Umbilical cord (tissue), 2 donors: ENCODE measurements at places on chromosomes 11 and 22. TPM values are rescaled to one million over a fixed set of nuclear protein-coding genes. Genes with fewer than 3 reads are reported as not detected.

- DNase-seq = no peak
Observed at GRCh38 chr11:75013051-75013450, 24.3 kb downstream of the NEU3 start.

DNA sequence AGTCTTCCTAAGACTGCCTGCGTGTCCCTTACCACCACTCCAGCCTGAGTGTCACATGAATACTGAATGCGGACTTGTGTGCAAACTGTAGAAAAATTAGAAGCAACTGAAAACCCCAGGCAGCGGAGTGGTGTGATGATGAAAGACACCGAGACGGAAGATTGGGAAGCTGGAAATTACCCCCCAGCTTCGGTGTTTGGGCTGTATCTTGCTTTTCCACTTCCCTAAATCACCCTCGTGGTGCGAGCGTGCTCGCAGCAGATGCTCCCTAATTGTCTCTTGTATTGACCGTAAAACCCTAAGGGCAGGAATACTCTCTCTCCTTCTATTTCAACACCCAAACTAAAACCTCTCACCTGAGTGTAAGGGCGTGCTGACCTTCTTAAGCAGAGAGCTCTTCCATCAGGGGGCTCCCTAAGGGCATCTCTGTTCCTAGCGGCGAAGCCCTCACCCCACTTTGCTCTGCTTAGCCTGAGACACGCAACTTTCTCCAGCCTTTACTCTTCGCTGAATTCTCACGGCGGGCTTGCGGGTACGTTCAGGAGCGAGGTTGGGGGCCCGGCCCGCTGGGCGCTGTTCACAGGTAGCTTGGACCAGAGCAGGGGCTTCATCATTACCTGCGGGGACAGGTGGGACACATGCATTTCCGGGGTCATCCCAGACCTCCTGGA is 62.4 kb downstream of the CRYBB2 start:
- no peak for DNase-seq

DNA sequence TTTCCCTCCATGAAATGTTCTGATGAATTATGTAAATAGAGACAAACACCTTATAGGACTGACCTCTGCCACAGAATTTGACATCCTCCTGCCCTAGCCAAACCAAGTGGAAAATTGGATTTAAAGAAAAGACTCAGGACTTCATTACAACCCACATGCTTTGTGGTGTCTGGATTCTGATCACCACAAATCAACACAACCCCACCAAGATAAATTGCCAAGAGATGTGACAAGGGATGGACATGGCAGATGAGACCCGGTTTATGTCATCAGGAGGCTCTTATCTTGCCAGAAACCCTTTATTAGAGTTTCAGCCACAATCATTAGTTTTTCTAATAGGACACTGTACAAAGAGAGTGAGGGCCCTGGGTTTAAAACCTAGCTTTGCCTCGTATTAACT is 57.9 kb upstream of the SLC6A5 start:
- DNase-seq = no peak

DNA sequence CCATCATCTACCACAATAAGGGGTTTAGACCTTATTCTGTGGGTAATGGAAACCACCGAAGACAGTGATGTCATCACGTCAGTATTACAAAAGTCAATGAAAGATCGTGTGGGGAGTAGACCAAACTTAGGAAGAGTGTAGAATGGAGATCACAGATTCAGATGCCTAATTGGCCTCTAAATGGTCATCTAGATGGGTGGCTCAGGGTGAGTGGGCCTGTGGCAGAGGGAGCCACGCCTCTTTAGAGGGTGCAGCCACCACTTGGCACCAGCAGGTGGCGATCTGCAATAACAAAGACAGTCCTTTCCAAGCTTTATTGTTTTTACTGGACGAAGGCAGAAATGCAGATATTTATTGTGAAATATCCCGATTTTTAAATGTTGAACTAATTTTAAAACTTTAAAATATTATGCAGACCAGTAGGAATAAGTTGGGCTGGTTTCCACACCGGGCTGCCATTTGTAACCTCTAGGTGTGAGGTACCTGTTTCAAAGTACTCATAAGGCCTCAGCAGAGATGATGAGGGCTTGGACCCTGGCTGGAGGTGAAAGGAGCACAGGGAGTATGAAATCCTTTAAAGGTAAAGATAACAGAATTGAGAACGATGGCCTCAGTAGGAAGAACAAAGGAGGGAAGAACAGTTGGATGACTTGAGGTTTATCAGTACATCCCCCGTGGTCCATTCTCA is 222.0 kb downstream of the DBX1 start:
- DNase-seq = no peak

DNA sequence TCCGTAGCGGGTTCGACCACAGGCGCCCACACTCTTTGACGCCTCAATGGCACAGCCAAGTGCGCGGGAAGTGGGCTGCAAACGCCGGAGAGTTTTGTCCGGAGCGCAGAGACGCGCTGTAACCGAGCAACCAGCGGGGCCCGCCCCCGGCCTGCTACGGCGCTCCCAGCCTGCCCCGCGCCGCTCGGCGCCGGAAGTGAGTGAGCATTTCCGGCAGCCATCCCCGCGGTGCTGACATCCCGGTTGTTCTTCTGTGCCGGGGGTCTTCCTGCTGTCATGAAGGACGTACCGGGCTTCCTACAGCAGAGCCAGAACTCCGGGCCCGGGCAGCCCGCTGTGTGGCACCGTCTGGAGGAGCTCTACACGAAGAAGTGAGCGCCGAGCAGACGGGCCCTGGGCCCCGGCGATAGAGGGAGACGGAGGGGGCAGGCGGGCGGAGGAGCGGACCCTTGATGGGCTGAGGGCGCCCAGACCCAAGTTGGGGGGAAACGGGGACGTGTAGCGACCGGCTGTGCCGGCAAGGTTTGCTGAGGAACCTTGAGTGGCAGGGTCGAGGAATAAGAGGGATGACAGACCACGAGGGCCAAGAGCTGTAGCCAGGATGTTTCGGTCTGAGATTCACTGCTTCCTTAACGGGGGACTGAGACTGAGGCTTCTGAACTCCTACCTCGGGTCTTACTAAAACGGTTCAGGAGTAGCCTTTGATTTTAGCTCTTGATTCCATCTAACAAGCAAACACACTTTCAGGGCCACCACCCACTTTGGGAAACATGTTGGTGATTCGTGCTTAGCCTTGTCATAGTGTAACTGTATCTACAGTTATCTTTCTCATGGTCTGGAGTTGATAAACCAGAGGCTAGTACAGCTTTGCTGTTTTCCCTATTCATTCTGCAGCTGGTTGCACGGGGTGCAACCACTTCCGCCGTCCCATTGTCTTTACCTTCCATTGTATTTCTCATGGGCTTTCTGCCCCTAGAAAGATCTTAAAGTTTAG is at the start of gene PSMD13:
Gene PSMD13, plus strand, starts transcription at position 203 of the 994 bp plus-strand sequence. Its CDS starts 74 bp downstream, at position 277.
- DNase-seq = peak; percentile 91

DNA sequence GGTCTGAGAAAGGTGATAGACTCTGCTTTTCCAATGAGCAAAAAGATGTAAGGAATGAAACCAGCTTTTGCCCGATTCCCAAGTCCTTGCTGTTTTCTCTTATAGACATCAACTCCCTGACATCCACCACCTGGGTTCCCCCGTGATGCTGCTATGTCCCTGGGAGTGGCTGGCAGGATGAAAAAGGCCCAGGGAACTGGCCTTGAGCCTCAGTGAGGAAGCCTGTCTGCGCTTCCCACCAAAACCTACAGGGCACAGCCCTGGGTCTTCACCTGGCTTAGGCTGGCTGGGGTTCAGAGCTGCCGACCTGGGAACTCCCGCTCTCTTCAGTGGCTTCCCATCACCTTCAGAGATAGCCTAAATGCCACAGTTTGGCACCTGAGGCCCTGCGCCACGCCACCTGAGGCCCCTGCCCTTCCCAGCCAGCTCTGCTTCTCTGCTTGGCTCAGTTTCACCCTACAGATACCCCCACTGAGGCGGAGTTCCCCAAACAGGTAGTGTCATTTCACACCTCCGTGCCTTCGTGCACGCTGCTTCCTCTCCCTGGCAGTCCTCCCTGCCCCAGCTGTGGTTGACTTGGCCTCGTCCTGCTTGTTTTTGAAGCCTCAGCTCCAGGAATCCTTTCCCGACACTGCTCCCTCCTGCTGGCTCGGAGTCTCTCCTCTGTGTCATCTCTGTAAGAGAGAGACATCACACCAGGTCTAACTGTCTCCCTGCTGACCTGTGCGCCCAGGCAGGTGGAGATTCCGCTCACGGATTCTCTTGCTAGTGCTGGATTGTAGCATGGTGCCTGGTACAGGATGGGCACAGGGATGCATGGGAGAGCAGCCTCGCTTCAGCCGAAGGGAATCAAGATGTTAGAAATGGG is 10.7 kb downstream of the SLC37A2 start:
- DNase-seq = no peak

- DNase-seq = no peak
Observed at GRCh38 chr22:42930810-42931420, 73.8 kb upstream of the ARFGAP3 start.

DNA sequence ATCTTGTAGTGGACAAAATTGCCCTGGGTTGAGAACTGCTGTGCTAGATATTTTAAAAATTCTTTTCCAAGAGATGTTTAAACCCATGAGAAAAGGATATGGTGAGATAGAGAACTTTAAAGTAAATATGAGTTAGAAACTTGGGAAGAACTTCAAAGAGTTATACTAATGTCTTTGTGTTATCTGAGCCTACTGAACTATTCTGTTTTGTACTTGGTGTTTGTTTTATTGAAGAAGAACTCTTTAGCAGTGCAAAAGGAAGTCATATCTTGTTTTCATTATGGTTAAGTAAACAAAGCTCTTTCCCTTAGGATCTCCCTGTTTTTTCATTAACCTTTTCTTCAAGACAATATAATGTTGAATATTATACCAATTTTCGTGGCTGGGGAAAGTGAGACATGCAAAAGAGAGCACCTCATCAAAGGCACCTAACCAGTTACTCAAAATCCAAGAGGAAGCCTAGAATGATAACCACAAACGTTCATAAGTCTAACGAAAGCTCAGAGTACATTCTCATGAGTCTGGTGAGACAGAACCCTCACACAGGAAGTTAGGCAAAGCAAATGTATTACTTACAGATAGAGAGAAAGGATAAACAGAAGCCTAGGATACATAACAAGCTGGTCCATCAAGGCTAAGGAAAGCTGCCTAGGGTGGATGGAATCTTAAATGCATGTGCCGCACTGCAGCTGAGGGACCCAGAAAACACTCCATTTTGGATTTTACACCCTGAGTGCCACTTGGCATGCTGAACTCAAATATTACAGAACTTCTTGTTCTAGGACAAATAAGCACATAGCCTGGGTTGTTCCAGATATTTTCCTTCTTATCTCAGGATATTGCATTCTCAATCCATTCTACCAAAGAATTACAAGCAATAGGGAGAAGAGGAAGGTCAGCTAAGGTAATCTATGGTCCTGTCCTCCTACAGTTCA is 112.5 kb upstream of the ANO3 start:
- DNase-seq = no peak

DNA sequence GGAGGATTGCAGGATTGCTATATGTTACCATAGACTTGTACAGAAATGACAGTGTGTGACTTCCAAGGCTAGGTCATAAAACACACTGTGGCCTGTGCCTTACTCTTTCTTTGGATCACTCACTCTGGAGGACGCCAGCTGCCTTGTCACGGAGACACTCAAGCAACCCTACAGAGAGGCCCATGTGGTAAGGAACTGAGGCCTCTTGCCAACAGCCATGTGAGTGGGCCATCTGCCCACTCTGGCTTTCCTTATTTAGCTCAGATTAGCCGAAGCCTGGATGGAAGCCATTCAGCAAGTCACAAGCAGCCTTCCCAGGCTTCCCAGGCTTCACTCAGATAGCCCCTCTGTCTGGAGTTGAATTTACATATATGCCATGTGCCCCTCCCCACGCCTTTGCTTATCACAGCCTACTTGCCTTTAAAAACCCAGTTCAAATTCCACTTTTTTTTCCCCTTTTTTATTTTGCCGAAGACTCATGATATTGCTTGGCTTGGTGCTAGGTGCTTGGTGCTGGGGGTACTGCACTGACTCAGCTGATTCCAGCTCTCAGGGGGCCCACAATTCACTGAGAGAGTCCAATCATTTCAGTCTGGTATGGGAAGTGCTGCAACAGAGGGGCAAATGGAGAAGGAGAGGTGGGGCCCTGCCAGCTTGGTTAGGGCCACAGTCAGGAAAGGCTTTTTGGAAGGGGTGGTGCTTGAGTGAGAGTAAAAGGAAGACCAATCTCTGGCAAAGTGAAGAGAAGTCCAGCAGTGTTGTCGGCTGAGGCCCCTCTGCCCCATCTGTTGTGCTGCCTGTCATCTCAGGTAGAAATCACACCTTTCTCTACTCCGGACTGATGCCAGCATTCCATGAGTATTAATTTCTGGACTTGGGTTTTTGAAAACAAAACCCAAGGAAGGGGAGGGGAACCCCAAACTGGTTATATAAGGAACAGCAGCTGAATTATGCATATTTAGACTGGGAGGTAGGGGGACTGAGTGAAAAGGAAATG is 14.5 kb upstream of the P4HA3 start:
- peak; percentile 76 for DNase-seq

DNA sequence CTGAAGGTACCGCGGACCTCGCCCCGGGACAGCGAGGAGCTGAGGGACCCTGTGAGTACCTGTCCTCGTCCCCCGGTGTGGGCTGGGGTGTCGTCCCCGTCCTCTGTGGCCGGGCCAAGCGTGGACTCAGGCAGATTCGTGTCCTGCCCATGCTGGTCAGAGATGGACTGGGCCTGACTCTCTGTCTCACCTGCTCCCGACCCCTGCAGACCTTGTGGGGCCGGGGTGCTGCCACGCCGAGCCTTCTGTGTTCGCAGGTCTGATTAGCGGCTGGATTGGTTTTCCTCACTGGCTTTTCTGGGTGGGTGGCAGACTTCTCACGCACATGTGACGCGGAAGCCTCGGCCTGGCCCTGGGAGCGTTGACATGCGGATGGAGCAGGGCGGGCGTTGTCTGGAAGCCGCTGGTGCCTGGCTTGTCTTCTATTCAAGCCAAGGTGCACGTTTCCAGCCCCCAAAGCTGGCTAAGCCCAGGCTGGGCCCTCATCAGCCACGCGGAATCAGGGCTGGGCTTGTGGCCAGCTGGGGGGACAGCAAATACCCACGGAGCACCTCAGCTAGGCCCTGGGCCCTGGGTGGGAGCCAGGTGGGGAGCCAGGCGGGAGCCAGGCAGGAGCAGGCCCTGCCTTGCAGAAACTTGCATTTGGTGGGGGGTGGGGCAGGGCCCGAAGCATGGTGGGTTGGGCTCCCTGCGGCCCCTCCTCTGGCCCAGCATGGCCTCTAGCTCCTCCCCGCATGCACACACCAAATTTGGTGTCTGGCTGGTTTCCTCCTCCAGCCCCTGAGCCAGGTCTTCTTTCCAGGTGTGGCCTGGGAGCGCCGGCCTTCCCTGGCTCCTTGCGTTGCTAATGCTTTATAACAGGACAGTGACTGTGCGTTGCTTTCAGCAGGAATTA is 7.0 kb downstream of the GRAMD4 start:
- peak; percentile 34 for DNase-seq

- peak; percentile 58 for DNase-seq
Observed at GRCh38 chr11:34313099-34313517, 44.7 kb downstream of the ABTB2 start.

- no peak for DNase-seq
Observed at GRCh38 chr11:111336062-111336461, 37.7 kb downstream of the POU2AF3 start.

GRCh38 chr22:22429369-22430108 is 79.0 kb downstream of the ZNF280B start:
- DNase-seq = no peak

- DNase-seq = no peak
Observed at GRCh38 chr11:20374741-20375300, 11.3 kb downstream of the HTATIP2 start.

- DNase-seq = peak; percentile 13
Observed at GRCh38 chr11:82791779-82792178, 58.1 kb upstream of the FAM181B start.

Gene SYT12
- total RNA-seq = 3.1 TPM

Gene SLC25A17
- total RNA-seq = 8.2 TPM

Gene MUC5B
- 1.2 TPM for total RNA-seq

Gene FGF4
- 0.96 TPM for total RNA-seq

Gene BAD
- 52.5 TPM for total RNA-seq

Gene BAIAP2L2
- total RNA-seq = not detected

Gene IGF2
- total RNA-seq = 2,215 TPM

Gene SYCE3
- total RNA-seq = not detected

Gene KLHDC7B
- total RNA-seq = 6.0 TPM
